ENCODE measurements at places on chromosomes 7 and 10.

- no peak for DNase-seq
Observed at GRCh38 chr7:124618871-124619270, 146.7 kb downstream of the GPR37 start.

- no peak for DNase-seq
Observed at GRCh38 chr10:113232928-113233511, 283.0 kb downstream of the TCF7L2 start.

DNA sequence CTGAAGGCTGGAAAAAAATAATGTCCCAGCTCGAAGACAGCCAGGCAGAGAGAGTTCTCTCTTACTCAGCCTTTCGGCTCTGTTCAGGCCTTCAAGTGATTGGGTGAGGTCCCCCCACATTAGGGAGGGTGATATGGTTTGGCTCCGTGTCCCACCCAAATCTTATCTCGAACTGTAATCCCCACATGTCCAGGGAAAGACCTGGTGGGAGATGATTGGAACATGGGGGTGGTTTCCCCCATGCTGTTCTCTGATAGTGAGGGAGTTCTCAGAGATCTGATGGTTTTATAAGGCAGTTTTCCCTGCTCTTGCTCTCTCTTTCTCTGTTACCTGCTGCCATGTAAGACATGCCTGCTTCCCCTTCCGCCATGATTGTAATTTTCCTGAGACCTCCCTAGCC lies 36.6 kb upstream of the LEP start:
- no peak for DNase-seq

GRCh38 chr10:110649347-110650264 lies 5.5 kb downstream of the RBM20 start:
- no peak for DNase-seq

DNA sequence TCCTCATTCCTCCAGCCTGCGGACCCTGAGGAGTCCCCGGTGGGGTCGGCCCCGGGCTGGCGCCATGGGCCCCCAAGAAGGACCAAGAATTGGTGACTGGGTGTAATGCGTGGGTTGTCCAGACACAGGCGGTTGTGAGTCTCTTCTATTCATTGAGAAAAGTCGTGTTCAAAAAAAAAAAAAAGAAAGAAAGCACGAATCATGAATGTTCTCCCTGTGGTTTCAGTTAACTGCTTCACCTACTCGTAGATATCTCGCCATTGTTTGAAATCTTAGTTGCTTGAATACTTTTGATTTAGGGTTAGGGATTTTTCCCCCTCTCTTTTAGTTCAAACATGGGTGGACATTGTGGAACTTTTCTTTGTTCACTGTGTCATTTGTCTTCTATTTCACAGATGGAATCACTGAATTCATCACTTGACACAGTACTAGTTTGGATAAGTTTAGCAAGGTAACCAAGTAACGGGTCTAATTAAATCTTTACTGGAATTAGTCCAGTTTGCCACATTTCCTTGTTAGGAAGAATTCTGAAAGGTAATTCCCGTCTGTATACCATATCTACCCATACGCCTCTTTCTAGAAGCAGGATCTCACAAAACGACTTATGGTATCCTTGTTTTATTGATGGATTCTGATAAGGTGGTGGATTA lies 775 bp downstream of the STARD3NL start:
- no peak for DNase-seq

DNA sequence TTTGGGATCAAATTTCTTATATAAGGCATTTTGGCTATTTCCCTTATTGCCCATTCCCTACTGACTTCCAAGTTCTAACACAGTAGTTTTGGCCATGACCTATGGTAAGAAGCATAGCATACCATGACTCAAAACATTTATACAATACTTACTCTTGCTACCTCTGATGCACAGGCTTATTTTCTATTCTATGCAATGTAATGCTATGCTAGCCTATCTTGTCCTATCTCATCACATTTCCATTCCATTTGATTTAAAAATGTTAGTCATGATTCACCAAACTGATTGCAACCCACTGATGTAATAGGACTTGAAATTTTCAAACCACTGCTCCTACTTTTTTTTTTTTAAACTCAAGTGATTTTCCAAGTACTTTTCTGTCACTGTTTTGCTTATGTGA lies 658.5 kb downstream of the TYW1 start:
- DNase-seq = no peak

DNA sequence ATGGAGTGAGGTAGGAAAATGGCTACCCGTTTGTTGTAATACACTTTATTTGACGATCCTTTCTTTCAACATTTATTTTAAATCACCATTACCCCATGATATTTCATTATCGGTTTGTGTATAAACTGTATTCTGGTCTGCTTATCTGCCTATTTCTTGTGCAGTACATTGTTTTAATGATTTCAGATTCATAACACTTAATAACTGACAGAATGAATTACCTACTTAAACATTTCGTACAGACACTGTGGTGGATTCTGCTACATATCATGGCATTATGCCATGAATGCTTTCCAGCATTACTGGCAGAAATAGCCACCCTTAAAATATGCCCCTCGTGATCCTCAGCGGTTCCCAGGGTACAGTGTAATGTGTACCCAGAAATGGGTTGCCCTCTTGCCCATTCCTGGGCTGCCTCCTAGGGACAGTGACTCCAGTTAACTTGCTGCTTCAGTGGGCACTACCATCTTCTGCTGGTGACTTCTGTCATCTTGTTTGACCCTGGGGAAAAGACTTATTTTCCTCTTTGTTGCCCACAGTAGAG lies 74.5 kb downstream of the C1GALT1 start:
- no peak for DNase-seq

- DNase-seq = no peak
Observed at GRCh38 chr7:134040988-134041387, 86.2 kb upstream of the LRGUK start.

GRCh38 chr7:142299237-142299781 lies 41.5 kb upstream of the PRSS58 start:
- DNase-seq = no peak

DNA sequence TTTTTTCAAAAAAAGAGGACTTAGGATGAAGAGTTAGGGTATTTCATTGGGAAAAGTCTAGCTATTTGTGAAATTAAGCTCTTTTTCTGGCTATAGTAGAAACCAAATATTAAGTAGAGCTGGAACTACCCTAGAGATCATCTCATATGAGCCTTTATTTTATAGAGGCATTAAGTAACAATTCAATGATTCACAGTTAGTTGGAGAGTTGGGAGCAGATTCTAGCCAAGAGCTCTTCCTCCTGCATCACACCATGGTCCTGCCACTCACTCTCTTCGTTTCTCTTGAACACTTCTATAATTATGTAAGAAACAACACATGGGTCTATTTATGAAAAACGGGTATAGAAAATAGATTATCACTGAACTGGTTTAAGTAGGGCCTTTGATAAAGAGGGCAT lies 76.1 kb upstream of the ANK3 start:
- DNase-seq = no peak

DNA sequence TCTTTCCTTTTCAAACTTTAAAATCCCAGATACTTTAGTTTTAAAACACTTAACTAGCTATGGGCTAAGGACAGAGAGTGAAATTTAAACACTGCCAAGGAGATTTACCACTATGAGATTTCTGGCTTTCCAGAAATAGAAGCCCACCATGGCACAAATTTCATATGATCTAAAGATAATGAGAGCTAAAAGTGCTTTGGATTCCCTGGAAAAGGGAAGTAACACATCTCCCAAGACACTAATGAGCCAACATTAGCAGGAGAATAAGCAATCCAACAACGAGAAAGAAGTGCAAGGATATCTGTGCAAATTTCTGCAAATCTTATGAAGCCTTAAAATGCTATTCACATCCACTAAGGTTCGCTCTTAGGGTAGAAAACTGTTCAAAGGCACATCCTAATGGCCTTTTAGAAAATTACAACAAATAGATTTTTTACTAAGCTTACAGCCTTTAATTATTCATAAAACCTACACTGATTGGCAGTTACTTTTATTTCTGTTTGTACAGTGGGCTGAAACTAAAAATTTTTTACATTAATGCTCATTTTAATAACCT lies 100.3 kb downstream of the RAPGEF5 start:
- DNase-seq = no peak

GRCh38 chr10:84352251-84352842 lies 24.0 kb downstream of the CCSER2 start:
- no peak for DNase-seq

GRCh38 chr7:45710271-45711160 lies 136.3 kb downstream of the ADCY1 start:
- no peak for DNase-seq

GRCh38 chr10:3900391-3900790 lies 115.4 kb upstream of the KLF6 start:
- DNase-seq = no peak

DNA sequence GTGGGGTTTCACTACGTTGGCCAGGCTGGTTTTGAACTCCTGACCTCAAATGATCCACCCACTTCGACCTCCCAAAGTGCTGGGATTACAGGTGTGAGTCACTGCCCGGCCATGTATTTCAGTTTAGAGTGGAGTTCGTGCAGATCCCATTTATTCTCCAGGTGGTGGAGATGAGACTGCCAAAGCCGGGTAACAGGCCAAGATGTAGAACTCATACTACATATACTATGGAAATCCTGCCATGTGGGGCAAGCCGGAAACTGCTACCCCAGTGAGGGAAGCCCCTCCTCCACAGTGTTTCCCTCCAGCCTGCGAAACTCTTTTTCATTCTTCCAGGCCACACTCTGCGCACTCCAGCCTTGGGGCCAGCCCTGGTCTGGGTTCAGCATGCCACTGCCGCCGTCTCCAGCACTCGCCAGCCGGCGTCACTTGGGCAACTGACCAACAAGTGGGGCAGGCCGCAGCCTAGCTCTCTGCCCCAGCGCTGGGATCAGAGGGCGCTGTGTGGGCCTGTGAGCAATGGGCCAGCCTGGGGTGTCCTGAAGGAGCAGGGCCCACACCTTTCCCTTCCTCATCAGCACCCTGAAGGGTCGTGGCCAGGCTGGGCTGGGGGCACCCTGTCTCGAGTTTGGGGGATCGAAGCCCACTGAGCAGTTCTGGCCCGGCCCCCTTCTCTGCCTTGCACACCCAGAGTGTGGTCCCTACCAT lies 122.0 kb downstream of the TRRAP start:
- no peak for DNase-seq

- DNase-seq = no peak
Observed at GRCh38 chr7:41648501-41648900, 54.4 kb downstream of the INHBA start.

- DNase-seq = no peak
Observed at GRCh38 chr10:117668327-117669008, 125.9 kb downstream of the EMX2 start.

DNA sequence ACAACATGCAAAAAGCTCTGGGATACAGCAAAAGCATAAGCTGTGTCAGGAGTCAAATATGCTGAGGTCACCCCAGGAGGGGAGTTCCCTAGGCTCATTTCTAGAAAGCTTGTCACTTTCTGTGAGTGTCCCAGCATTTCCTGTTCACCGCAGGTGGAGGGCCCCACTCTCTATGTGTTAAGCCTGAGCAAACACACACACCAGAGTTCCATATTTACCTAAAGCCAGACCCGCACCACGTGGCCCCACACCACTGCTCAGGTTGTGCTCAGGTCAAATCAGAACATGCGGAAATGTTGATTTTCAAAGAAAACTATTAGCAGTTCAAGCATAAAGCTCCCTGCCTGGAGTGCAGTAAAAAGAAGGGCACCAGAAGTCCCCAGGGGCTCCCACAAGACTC lies 259.6 kb upstream of the PPP2R2D start:
- DNase-seq = no peak

GRCh38 chr10:127100983-127101615 lies 95.3 kb downstream of the INSYN2A start:
- no peak for DNase-seq

DNA sequence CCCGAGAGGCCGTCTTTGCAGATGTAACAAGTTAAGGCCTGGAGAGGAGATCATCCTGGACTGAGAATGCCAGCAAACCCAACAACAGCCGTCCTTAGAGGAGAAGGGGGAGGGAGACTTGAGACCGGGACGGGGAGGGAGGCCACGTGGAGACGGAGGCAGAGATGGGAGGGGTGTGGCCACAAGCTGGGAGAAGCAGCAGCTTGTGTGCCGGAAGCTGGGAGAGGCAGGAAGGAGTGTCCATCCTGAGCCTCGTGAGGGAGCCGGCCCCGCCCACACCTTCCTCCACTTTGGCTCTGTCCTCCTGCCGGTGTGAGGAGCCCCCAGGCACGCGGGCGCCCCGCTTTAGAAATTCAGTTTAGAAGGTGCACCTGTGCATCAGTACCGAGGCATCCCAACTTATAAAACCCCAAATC lies 95.7 kb downstream of the DNAJB6 start:
- DNase-seq = peak; percentile 23

- DNase-seq = no peak
Observed at GRCh38 chr7:55129541-55130394, 111.0 kb downstream of the EGFR start.

DNA sequence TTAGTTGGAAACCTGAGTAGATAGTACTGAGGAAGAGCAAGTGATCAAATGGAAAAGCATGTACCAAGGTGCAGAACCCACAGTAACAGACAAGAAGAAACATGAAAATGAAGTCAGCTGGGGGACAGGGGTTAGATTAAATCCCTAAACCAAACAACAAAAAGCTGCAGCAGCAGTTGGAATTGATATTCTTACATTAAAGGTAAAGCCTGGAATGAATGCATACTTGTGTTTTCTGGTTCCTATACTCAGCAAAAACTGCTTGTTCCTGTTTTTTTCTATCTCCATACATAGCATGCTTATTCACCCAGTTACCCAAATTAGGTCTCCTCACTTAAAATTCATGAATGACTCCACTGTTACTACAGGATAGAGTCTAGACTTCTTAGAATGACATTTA lies 92.4 kb downstream of the TPST1 start:
- DNase-seq = peak; percentile 26

GRCh38 chr10:63798599-63799498 lies 277.6 kb downstream of the REEP3 start:
- no peak for DNase-seq

- DNase-seq = no peak
Observed at GRCh38 chr7:116955801-116956476, 2.6 kb downstream of the ST7 start.

- no peak for DNase-seq
Observed at GRCh38 chr7:112779667-112780066, 10.5 kb downstream of the TMEM168 start.

DNA sequence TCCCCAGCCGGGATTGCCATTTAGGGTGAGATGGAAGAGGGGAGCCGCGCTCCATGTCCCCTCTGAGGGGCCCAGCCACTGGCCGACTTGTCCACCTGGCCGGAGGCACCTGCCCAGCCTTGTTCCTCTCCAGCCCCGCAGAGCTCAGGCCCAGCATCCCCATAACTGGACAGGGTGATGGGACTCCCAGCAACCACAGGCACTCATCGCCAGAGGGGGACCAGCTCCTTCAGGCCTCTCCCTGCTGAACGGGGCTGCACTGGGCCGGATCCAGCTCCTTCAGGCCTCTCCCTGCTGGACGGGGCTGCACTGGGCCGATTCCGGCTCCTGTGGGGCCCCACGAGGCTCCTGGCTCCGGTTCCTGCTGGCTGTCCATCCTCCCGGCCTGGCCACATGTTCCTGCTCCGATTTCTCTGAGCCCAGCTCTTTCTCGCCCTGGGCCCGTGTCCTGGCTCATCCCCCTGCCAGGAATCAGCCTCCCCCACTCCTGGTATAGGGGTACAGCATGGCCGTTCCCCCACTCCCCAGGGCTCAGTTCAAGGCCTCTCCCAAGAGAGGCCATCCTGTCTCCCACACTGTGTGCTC lies 56.1 kb upstream of the ADGRA1 start:
- no peak for DNase-seq
